ENCODE measurements at places on chromosomes 13 and 19. TPM values are rescaled to one million over a fixed set of nuclear protein-coding genes. Genes with fewer than 3 reads are reported as not detected.

DNA sequence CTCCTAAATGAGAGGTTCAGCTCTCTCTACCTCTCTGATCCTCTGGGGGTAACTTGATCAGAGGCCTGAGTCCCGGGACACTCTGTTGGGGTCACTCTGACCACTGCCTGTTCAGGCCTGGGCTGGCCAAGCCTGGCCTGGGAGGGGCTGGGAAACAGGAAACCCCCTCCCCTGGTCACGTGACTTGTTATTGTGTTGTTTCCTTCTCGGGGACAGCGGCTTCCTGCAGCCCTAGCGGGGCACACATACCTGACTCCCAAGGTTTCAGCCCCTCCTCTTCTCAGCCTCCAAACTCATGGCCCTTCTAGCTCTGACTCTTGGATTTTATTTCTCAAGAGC is at the start of gene USHBP1:
Gene USHBP1, minus strand, starts transcription at position 105 of the 339 bp plus-strand sequence. CDS start 446 bp downstream, outside the sequence.
- H3K4me3 ChIP-seq, result peak within 1 kb of the TSS; percentile 46
- peaks cover 22% of the 10 kb centered on the region for H3K4me1 ChIP-seq
- no peaks in the 10 kb centered on the region for H3K27me3 ChIP-seq
- DNase-seq, result peak; percentile 39
- peak within 1 kb of the TSS; percentile 80 for H3K27ac ChIP-seq

- peak; percentile 81 for DNase-seq
- H3K4me3 ChIP-seq, result peak overlapping the region; percentile 5
- no peaks in the 10 kb centered on the region for H3K36me3 ChIP-seq
- peaks cover 15% of the 10 kb centered on the region for H3K27me3 ChIP-seq
- peak overlapping the region; percentile 81 for H3K27ac ChIP-seq
- H3K4me1 ChIP-seq, result peaks cover 7% of the 10 kb centered on the region
Measured at GRCh38 chr13:20128459-20128931, 32.4 kb downstream of the GJA3 start.

- H3K27ac ChIP-seq, result no peak within 1 kb of the TSS
- peak within 1 kb of the TSS; percentile 64 for H3K4me3 ChIP-seq
- peaks cover 19% of the 10 kb centered on the region for H3K4me1 ChIP-seq
- peaks cover 41% of the 10 kb centered on the region for H3K36me3 ChIP-seq
Measured at GRCh38 chr19:35030257-35031071, at the start of gene SCN1B. TSS of gene SCN1B (plus strand) at chr19:35030470. CDS start at chr19:35030821, 351 bp downstream.

GRCh38 chr13:31905961-31906360 is 125.6 kb upstream of the FRY start:
- H3K4me3 ChIP-seq, result no peak overlapping the region
- peaks cover 10% of the 10 kb centered on the region for H3K4me1 ChIP-seq
- no peak overlapping the region for H3K27ac ChIP-seq
- H3K36me3 ChIP-seq, result no peaks in the 10 kb centered on the region

DNA sequence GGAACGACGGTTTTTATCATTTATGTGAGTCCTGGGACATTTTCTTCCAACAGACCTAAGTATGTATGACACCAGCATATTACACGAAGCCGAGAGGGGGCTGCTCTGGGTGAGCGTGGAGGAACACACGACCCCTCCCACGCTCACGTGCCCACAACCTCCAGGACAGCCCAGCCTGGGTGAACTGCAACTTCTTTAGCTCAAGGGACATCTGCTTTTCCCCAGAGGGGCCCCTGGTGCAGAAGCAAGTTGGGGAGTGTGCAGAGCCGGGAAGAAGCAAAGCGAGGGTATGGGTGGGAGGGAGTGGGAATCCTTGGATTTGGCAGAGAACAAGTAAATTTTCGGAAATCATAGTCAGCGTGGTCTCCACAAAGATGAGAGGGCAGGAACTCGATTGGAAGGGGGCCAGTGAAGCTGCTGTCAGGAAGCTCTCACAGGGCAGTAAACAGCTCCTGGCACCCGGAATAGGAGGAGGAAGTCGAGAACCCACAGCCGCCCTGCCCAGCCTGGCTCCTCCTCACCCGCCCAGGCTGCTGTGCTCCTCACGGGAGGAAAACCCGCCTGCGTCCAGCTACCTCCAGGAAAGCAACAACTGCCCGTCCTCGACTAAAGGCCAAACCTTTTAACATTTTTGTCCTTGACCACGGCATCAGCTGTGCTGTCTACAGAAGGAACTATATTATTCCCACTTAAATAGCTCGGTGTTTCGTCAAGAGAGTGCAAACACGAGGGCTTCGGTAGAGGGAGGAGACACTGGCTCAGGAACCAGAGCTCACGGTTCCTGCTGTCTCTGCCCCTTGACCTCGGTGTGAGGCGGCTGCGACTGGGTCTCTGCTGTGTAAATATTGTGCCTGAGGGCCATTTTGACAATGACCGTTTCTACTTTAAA is 17.2 kb upstream of the CFAP97D2 start:
- H3K36me3 ChIP-seq, result no peaks in the 10 kb centered on the region
- H3K27ac ChIP-seq, result peak overlapping the region; percentile 55
- H3K4me1 ChIP-seq, result peaks cover 30% of the 10 kb centered on the region
- DNase-seq, result no peak
- peak overlapping the region; percentile 30 for H3K4me3 ChIP-seq

DNA sequence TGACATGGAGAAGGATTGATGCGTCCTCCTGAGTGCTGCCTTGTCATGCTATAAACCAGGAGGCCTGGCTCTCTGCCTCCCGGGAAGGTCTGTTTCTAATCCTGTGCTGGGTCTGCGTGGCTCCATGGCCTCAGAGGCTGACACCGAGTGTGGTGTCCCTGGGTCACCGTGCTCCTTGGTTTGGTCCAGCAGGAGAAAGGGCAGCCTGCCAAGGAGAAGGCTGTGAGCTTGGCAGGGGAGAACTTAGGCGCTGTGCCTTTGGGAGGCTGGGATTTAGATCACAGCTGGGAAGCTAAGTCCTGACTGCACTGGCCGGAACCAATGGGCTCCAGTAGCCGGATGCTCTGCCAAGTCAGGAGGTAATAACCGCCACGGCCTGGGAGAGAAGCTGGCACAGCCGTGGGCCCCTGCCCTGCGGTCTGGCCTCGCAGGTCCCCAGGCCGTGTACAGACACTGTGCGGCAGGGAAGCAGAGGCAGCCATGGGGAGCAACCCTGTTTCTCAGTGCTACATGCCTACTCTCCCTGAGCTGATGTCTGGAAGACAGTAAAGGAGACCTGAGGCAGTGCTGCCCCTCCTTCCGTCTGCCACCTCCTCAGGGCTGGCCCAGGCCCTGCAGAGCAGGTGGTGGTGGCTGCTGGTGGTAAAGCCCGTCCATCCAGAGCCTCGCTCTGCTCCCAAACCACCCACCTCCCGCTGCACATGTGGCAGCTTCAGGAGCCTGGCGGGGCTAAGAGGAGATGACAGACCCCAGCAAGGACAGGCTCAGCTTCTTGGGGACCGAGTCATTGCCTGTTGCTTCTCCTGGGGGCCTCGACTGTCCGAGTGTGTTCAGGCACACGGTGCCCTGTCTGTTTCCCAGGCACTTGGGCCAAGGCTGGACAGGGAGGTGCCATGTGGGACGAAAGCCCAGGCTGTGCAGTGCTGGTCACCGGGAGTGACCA is 44.9 kb downstream of the C13orf46 start:
- no peaks in the 10 kb centered on the region for H3K36me3 ChIP-seq
- DNase-seq, result peak; percentile 54
- peaks cover 7% of the 10 kb centered on the region for H3K4me1 ChIP-seq
- peak overlapping the region; percentile 44 for H3K27ac ChIP-seq
- H3K4me3 ChIP-seq, result no peak overlapping the region

DNA sequence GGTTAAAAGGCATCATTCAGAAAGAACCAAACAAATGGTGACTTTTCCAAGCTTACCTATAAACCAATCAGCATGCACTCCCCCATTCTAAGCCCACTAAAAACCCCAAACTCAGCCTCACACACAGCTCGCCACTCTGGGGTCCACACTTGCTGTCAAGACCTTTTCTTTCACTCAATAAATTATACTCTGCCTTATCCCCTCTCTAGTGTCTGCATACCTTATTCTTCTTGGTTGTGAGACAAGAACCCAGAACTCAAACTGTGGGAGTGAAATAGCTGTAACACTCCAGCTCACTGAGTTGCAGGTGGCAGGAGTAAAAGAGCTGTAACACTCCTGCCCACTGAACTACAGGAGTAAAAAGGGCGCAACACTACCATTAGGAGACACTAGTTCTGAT is 559.0 kb downstream of the TBC1D4 start:
- no peaks in the 10 kb centered on the region for H3K27me3 ChIP-seq
- DNase-seq, result no peak
- H3K4me3 ChIP-seq, result no peak overlapping the region
- H3K27ac ChIP-seq, result no peak overlapping the region
- H3K36me3 ChIP-seq, result no peaks in the 10 kb centered on the region

GRCh38 chr19:28363254-28363653 is 849.7 kb downstream of the UQCRFS1 start:
- H3K36me3 ChIP-seq, result no peaks in the 10 kb centered on the region
- H3K4me1 ChIP-seq, result no peaks in the 10 kb centered on the region
- no peak overlapping the region for H3K27ac ChIP-seq
- no peak for DNase-seq
- H3K27me3 ChIP-seq, result no peaks in the 10 kb centered on the region

DNA sequence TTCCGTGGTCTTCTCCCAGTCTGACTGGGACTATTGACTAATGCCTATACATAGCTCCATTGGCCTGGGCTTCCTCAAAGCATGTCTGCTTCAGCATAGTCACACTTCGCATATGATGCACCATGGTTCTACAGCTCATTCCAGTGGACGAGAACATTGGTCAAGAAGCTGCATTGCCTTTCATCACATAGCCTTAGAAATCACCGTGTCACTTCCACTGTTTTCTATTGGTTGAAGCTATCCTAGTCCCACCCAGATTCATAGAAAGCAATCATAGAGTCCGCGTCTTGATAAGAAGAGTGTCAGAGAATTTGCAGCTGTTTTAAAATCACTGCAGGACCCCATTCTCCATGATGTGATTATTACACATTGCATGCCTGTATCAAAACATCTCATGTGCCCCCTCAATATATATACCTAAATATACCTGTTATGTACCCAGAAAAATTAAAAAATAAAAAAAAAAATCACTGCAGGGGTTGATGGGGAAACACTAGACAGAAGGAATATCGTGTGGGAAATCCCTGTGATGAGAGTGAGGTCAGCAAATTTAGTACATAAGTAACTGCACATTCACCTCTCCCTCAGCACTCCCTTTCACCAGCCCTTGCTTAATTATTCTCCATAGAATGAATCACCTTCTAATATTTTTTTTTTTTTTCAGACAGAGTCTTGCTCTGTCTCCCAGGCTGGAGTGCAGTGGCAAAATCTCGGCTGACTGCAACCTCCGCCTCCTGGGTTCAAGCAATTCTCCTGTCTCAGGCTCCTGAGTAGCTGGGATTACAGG is 2.2 kb upstream of the ARHGAP33 start:
- H3K27me3 ChIP-seq, result no peaks in the 10 kb centered on the region
- H3K36me3 ChIP-seq, result peaks cover under 1% of the 10 kb centered on the region
- no peak overlapping the region for H3K27ac ChIP-seq
- peaks cover 20% of the 10 kb centered on the region for H3K4me1 ChIP-seq

DNA sequence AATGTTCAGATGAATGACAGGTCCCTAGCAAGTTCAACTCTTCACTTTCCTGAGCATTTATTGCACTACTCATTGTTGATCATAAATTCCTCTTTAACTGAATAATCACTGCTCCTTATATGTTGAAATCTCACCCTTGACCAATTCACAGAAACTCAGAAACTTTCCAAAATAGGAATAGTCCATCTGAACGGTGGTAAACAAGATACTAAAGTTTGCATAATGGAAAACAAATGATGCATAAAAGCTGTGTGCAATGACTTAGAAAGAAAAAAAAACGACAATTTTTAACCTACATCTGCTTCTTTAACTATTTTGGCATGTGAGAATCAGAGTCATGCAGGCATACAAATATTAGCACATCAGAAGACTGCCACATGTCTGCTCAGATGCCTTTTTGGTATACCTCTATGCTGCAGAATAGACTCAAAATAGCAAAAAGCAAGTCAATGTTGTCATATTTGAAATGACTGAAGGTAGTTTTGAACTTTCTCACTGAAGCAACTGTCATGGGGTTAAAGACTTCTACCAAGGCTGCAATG is 34.8 kb downstream of the SLC10A2 start:
- no peaks in the 10 kb centered on the region for H3K4me1 ChIP-seq
- no peaks in the 10 kb centered on the region for H3K36me3 ChIP-seq
- H3K27ac ChIP-seq, result no peak overlapping the region
- no peak overlapping the region for H3K4me3 ChIP-seq

The CYP2F1 gene
- total RNA-seq, result not detected

DNA sequence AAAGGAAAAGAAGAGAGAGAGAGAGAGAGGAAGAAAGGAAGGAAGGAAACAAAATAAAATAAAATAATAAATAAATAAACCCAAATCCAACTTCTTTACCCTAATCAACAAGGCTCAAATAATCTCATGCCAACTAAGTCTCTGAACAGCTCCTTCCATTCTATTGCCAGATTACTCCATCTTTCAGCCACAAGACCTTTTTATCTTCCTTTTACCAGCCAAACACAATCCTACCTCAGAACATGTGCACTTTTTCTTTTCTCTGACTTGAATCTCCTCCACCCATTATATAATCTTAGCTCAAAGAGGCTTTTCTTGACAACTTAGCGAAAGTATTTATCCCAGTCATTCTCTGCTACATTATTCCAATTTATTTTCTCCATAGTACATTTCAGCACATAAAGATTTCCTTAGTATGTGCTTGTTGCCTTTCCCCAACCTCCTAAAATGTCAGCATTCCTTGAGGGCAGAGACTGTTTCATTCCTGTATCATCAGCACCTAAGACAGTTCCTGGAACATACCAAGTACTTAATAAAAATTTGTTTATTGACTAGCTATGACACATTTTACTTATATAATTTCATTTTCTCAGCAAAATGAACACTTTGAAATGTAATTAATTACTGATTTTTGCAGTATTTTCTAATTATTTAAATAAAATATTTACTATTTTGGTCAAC is 33.5 kb upstream of the USPL1 start:
- H3K27me3 ChIP-seq, result no peaks in the 10 kb centered on the region
- no peak for DNase-seq
- no peak overlapping the region for H3K27ac ChIP-seq
- H3K36me3 ChIP-seq, result no peaks in the 10 kb centered on the region

DNA sequence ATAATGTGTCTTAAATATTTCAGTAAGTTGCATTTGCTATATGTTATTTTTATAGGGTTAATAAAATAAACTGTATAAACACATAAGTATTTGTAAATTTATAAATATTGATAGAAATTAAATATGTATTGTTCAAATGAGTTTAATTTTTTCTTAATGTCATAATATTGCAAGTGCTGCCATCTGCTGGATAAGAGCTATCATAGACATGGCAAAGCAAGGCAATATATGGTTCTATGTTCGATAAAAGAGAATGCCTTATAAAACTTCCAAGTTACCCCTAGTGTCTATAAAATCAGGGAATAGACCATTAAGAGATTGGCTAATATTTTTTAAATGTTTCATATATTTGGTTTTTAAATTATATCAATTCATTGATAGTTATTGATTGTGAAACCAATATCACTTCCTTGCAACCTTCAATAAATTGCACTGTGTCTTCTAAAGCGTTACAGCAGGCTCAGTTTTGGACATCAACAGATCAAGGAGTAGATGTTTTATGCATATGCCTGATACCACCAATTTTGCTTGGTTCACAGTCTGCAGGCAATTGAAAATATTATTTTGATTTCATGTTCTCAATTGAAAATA is 29.0 kb upstream of the SLITRK6 start:
- H3K27ac ChIP-seq, result no peak overlapping the region
- H3K4me1 ChIP-seq, result no peaks in the 10 kb centered on the region
- DNase-seq, result no peak
- no peaks in the 10 kb centered on the region for H3K36me3 ChIP-seq
- no peaks in the 10 kb centered on the region for H3K27me3 ChIP-seq

GRCh38 chr19:39499932-39500331 is 1.2 kb downstream of the DLL3 start:
- peaks cover 28% of the 10 kb centered on the region for H3K27me3 ChIP-seq
- H3K36me3 ChIP-seq, result no peaks in the 10 kb centered on the region
- H3K4me1 ChIP-seq, result peaks cover 27% of the 10 kb centered on the region
- no peak overlapping the region for H3K27ac ChIP-seq
- DNase-seq, result no peak

The PRX gene
- total RNA-seq, result 62.0 TPM

All from upper lobe of left lung (tissue), 6 donors.